HEK293T (cell line): ENCODE measurements at places on chromosomes 5 and 9.

- DNase-seq, result no peak
These were observed 363.1 kb downstream of the PRELID2 start for GRCh38 chr5:145471831-145472612.

DNA sequence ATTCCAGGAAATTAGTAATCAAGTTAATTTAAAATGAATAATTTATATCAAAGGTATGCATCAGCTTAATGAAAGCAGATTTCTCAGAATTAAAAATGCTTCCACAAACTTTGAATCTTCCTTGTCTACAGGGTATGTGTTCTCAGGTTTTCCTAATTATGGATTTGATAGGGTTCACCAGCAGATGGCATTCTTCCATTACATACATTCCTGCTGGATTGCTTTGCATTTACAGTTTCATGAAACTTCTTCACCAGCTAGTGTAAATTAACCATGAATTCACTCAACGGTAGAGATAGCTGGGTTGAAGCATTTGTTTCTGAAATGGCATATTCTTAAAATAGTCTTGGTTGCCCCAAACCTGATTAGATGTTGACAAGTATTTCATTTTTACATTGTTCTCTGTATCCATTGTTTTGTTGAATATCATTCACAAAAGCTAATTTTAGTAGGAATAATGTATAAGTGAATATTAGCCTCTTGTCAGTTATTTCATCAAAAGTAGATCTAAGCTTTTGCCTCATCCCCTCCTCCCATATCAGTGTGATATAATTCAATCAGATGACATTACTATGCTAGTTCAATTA, 68.7 kb upstream of the WDR41 start:
- peak; percentile 42 for DNase-seq

GRCh38 chr5:119079318-119079921, 8.5 kb downstream of the DMXL1 start:
- DNase-seq, result no peak

GRCh38 chr9:120156376-120156775, 423.6 kb downstream of the CDK5RAP2 start:
- no peak for DNase-seq

DNA sequence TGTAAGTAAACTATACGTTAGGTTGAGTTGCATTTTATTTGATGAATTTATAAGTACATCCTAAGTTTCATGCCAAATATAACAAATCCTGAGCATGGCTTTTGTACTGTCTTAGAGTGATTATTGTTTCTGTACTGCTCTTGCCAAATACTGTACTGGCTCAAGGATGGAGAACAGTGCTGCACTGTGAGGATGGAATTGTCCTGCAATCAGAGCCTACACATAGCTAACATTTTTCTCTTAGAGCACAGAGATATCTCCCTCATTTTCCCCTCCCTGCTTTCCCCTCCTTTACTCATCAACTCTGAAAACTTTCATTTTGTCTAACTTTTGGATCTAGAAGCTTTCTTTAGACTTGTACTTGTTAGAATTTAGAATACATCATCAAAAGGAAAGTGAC, 28.3 kb downstream of the LRRC70 start:
- DNase-seq, result no peak

- DNase-seq, result no peak
These were observed at the start of gene FAM170A for GRCh38 chr5:119629339-119629738. Gene FAM170A (plus strand): TSS chr5:119629558. CDS start chr5:119629769, 211 bp downstream.

GRCh38 chr9:73280113-73280512, 128.4 kb downstream of the ANXA1 start:
- no peak for DNase-seq

DNA sequence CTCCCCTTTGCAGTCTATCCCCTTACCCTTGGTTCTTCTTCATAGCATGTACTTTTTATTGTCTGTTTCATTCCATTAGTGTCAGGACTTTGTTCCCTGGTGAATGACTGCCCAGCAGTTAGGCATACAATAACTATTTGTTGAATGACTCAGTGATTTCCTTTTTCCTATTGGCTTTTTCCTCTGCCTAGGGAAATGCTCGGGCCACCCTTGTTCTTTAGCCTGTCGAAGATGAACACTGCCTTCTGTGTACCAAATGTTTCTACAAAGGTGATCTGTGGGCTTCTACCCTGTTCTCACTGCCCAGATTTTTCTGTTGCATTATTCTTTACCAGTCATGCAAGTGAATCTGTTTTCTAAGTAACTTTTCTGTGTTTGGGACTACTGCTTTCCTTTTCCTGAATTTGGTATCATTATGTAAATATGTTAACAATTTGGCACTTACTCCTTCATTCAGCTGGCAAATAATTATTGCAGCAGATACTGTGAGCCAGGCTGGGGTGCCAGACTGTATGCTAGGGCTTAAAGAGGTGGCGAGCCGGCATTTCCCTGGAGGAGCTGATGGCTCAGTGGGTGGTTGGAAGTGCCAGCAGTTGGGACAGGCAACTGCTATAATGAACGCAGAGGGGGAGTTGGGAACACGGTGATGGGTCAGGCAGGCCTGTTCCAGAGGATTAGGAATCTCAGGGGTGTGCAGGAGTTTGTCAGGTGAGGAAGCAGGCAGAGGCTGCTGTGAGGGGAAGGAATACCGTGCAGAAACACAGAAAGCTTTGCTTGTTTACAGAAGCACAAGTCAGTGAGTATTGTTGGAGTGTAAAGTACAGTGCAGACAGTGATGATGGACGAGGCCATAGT, 30.6 kb downstream of the KDM4C start:
- no peak for DNase-seq

- no peak for DNase-seq
These were observed 52.8 kb upstream of the CAST start for GRCh38 chr5:96609369-96609768.

GRCh38 chr5:135890867-135891266, 4.8 kb downstream of the IL9 start:
- DNase-seq, result no peak

GRCh38 chr9:94153905-94154304, 69.6 kb downstream of the PTPDC1 start:
- no peak for DNase-seq

GRCh38 chr9:93258419-93258817, 74.5 kb downstream of the WNK2 start:
- no peak for DNase-seq

- no peak for DNase-seq
These were observed 27.4 kb downstream of the IRX2 start for GRCh38 chr5:2724031-2724581.

- no peak for DNase-seq
These were observed 2.5 kb upstream of the HRH2 start for GRCh38 chr5:175655411-175655810.

- no peak for DNase-seq
These were observed 312.8 kb downstream of the FER start for GRCh38 chr5:109060378-109061025.

GRCh38 chr5:162434281-162434680, 366.7 kb downstream of the GABRG2 start:
- no peak for DNase-seq

DNA sequence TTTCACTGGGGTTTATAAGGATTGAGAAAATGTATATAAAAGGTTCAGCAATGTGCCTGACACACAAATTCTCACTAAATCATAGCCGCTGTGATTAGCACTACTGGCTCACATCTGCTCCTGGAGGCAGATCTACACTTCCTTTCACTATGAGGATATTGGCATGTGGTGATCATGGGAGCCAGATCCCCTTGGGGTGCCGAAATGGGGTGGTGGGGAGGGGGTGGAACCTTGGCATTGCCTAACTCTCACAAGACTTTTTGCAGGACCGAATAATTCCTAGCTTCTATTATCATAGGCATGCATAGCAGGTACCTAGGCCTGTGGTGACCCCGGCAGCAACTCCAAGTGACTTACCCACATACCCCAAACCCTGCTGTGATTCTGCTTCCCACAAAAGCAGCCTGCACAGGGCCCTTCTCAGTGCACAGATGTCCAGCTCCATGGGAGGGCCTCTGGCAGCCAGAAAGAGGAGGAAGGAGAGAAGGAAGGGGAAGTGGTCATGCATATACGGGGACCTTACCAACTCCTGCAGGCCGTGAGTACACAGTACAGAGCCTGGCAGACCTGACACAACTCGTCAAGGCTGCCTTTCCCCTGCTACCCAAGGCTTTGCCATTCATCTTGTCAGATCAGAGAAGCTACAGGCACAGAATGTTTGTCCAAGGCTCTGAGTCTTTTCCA, 61.3 kb upstream of the IQGAP2 start:
- DNase-seq, result no peak

DNA sequence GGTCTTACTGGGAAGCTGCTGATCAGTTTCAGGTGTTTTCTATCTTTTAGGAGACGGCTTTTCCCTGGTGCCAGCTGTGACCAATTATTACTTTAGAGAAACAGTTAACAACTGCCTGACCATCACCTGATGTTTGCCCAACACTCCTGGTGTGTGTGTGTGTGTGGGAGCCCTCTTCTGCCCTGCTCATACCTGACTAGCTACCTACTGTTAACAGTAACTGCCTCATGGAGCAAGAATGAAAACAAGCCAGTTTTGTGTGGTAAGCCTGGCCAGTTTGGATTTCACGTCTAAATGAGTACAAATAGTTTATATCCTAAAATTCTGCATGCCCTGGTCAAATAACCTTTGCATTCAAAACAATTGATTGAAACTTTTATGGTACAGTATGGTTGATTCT, 46.1 kb upstream of the RIOK2 start:
- DNase-seq, result no peak

DNA sequence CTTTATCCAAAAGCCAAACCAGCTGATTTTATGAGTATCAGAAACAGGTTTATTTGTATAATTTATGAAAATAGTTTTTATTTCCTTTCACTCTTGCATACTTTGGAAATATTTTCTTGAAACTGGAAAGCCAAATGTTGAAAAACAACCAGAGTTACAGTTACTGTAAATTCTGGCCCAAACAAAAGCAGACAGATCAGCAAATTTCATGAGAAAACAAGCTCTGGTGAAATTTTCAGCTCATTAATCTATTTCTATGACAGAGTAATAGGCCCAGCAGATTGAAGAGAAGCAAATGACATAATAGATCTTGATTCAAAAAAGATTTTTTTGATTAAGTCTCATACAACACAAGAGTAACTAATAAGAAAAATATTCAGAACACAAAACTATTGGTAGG, 182.7 kb downstream of the ENC1 start:
- no peak for DNase-seq

GRCh38 chr5:96880444-96881164, 4.3 kb downstream of the ERAP2 start:
- DNase-seq, result no peak

GRCh38 chr9:24932785-24933184, 387.1 kb upstream of the IZUMO3 start:
- DNase-seq, result no peak

- no peak for DNase-seq
These were observed 65.3 kb upstream of the MYO10 start for GRCh38 chr5:17001428-17001827.

DNA sequence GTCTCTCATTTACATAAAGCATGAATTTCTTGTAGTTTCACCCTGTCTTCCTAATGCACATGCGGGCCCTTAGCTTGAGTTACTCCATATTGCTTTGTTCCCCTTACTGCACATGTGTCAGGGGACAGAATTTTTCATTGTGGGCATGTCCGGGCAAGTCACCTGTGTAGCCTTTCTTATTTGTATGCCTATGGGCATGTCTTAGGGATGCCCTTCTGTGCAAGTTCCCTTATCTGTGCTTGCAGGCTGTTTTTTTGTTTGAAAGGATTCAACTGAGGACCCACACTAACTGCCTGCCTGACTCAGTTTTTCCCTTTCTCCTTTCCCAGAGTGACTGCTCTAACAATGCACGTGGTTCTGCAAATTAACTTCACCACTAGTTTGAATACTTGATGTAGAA, 161.7 kb downstream of the YTHDC2 start:
- DNase-seq, result no peak

DNA sequence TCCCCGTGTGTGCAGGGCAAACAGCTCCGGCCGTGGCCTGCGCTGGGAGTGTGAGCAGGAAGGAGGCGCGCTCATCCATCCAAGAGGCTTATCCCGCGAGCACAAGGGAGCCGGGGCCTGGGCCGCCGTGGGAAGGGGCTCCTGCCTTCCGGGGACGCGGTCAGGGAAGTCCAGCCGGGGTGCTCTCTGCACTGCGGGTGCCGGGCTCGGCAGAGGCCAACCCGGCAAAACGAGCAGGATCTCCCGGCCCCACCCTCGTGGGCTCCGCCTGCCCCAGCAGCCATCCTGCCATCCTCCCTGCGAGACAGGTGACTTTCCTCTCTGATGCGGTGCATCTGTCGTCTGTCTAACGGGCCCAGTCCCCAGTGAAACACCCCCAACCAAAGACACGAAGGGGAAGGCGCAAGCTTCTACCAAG, 244.2 kb downstream of the AUH start:
- no peak for DNase-seq

GRCh38 chr5:23132231-23132630, 279.1 kb upstream of the CDH12 start:
- no peak for DNase-seq

DNA sequence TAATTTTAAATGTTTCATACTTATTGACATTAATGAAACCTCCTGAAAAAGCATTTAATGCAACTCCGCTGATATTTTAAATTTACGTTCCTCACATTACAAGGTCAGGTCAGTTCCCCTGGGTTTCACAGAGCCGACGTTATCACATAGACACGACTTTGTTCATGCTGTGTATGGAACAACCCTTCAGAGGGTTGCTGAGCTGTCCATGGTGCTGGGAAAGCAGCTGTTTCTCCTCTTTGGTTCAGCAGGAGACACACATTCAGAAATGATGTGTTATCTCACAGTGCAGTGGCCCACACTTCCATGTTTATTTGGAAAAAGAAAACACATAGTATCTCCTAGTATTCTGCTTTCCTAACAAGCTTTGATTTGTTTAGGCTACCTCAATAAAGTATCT, 53.5 kb downstream of the PPP2R2B start:
- DNase-seq, result peak; percentile 14

DNA sequence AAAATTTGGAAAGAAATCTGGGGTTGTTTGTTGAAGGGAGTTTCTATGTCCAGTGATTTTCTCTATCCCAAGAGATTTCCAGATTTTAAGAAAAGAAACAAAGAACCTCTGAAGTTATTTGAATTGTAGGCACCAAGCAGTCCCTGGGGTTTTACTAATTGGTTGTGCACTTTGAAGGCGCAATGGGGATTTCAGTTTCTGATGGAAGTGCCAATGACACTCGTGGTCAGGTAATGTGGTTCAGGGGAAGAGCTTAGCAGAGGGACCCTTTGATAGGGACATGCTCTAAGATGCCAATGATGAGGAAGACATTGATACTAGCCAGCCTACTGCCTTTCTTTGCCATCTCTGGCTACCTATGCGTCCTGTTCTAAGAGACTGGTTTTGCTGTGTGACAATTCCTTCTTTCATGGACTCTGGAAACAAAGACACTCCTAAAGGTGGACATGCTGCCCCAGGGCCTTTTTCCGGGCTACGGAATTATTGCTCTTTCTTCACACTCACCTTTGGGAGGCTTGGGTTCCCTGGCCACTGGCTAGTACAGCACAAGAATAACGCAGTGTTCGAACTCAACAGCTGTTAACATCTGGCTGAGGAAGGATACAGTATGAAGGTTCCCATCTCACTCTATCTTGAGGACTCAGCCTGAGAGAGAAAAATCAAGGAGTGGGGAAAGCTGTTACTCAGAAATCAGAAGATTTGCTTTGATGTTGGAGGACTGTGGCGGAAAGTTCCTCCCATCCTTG, 6.9 kb upstream of the TRAF1 start:
- no peak for DNase-seq
